Fibroblast of villous mesenchyme (primary cell): ENCODE measurements at places on chromosomes 13 and 19. TPM values are rescaled to one million over a fixed set of nuclear protein-coding genes. Genes with fewer than 3 reads are reported as not detected.

DNA sequence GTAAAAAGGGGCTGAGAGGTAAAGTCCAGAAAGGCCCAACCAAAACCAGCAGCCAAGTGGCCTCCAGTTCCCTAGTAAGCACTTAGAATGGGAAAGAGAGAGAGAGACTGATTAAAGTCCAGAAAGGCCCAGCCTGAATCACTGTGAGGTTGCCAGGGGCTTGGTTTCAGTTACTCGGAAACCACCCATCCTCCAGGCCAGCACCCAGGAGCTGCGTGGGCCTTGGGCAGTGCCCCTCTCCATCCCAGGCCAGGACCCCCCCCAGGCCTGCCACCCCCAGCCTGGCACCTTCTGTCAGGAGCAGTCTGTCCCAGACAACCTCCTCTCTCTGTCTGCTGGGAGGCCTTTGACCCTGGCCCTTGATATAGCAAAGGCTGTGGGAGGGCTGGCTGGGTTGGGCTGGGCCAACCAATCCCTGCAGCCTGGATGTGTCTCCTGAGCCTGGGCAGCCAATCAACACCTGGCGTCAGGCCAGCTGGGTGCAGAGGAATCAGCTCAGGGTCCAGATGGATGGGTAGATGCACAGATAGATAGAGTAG is at the start of gene CYP4F2:
Gene CYP4F2, minus strand, starts transcription at position 337 of the 539 bp plus-strand sequence. CDS start 463 bp downstream, outside the sequence.
- no peak for DNase-seq

DNA sequence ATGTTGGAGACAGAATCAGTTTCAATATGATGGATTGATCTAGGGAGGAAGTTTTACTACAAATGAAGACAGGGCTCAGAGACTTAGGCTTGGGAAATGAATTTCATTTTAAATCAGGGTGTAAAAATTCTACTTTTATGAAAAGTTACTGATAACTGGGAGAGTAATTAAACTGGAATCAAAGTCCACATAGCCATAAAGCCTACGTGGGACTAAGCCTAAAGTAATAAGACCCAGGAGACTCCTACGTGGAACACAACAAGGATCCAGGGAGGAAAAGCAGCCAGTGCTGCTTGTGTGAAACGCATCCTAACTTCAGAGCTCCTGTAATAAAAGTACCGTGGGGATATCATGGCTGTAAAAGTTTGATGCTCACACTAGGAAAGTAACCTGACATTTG is 152.0 kb upstream of the MYO16 start:
- DNase-seq = no peak

DNA sequence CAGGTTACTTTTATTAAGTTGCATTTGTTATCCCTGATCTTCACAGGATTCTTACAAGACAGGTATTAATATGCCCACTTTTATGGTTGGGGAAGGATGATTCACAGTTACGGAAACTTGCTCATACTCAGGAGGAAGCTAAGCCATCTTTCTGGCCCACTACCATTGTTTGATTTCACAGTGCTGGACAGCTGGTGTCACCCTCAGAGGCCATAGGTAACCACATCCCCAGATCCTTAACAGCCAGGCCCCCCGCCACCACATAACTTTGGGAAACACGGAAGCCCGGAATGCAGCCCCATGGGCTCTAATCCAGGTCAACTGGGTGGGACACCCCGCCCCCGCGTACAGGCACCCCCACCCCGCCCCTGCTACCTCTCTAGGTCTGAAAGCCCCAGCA is 119.7 kb downstream of the IRS2 start:
- DNase-seq = no peak

GRCh38 chr13:108383667-108384066 is 114.1 kb downstream of the TNFSF13B start:
- DNase-seq = no peak

GRCh38 chr19:13684021-13684420 is 80.3 kb upstream of the MRI1 start:
- no peak for DNase-seq

- no peak for DNase-seq
Observed at GRCh38 chr19:39082745-39083598, 1.2 kb upstream of the ACP7 start.

Gene PPFIA3
- total RNA-seq = 1.6 and 2.2 TPM in 2 replicates

Gene DDX49
- 48.4 and 51.5 TPM in 2 replicates for total RNA-seq

Gene SMIM44
- not detected in 2 replicates for total RNA-seq

Gene IL17D
- total RNA-seq = under 0.01 and 0.64 TPM in 2 replicates

Gene ZNF83
- 39.3 and 47.1 TPM in 2 replicates for total RNA-seq
